ENCODE measurements at places on chromosomes 1 and 21. TPM values are rescaled to one million over a fixed set of nuclear protein-coding genes. Genes with fewer than 3 reads are reported as not detected.

- no peak for DNase-seq
These were observed 11.4 kb upstream of the BCAR3 start for GRCh38 chr1:93692983-93693591.

The KLF17 gene
- total RNA-seq, result not detected

GRCh38 chr1:230301822-230302221 is 124.3 kb downstream of the PGBD5 start:
- no peak for DNase-seq

The LIN28A gene
- total RNA-seq, result 0.15 TPM

GRCh38 chr1:58345215-58346035 is 201.1 kb downstream of the OMA1 start:
- DNase-seq, result no peak

- no peak for DNase-seq
These were observed 17.0 kb downstream of the HLCS start for GRCh38 chr21:36949171-36950141.

- no peak for DNase-seq
These were observed 9.5 kb downstream of the SIM2 start for GRCh38 chr21:36708286-36709029.

DNA sequence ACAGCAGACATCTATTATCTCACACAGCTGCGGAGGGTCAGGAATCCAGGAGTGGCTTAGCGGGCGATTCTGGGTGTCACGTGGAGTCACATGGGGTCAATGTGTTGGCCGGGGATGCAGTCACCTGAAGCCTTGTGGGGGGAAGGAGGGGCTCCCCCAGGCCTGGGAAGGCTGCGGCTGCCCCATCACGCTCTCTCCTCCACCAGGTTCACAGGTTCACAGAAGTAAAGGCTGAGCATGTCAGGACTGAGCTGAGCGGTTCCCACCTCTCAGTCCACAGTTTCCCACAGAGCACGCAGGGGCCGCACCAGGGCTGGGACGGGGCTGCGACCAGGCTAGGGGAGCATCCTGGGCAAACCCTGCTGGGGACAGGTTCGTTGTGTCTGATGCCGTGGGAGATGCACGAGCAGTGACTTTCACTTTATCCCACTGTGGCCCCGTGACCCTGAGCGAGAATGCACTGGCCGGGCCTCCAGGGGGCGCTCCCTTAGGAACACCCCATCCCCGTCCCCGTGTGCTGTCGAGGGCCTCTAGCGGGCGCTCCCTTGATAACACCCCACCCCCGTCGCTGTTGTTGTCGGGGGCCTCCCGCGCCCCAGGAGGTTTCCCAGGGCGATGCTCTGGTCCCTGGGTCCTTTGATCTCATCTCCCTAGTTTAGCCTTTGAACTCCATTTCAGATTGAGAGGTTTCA is 73.2 kb upstream of the TRAPPC10 start:
- DNase-seq, result peak; percentile 79

The WNT4 gene
- total RNA-seq, result not detected

The DNAJC8 gene
- total RNA-seq, result 134 TPM
